GM12878 (cell line): ENCODE measurements at places on chromosomes 12 and 14. TPM values are rescaled to one million over a fixed set of nuclear protein-coding genes. Genes with fewer than 3 reads are reported as not detected.
A peak's percentile ranks its signal among the peaks of the same experiment; 100 is the strongest.

The LBHD2 gene
- not detected in 2 replicates for total RNA-seq

The ARHGAP9 gene
- total RNA-seq = 101 and 102 TPM in 2 replicates

The OSBPL8 gene
- total RNA-seq = 55.0 and 58.0 TPM in 2 replicates

The CLEC1B gene
- total RNA-seq = not detected in 2 replicates

The CLBA1 gene
- 0.56 and 0.90 TPM in 2 replicates for total RNA-seq

The FAM90A1 gene
- 0.62 and 0.66 TPM in 2 replicates for total RNA-seq

The KRT75 gene
- total RNA-seq = not detected in 2 replicates

The CYP46A1 gene
- total RNA-seq = not detected in 2 replicates

The IL26 gene
- total RNA-seq = not detected in 2 replicates

DNA sequence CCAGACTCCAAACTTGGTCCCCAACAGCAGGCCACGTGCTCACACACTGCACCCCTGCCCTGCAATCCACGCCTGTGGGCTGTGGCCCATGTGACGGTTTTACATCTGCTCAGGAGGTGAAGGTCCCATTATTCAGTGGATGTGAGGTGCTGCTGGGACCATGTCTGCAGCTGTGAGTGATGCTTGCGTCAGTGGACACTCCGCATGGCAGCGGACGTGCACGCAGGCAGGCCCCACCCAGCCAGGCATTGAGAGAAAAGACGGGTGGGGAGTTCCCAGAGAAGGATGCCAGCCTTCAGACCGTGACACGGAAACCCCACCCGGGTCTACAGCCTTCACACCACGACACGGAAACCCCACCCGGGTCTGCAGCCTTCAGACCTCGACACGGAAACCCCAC is 67.6 kb downstream of the NOC4L start:
- DNase-seq = no peak

DNA sequence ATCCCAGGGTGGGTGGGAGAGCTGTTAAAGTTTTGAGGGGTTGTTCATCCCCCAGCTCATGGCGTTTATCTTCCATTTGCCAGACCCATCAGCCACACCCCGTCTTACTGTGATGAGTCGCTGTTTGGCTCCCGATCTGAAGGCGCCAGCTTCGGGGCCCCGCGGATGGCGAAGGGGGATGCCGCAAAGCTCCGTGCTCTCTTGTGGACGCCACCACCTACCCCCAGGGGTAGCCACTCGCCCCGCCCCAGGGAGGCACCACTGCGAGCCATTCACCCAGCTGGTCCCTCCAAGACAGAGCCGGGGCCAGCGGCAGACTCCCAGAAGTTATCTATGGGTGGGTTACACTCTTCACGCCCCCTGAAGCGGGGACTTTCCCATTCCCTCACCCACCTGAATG is 5.7 kb downstream of the RITA1 start:
- DNase-seq = no peak

DNA sequence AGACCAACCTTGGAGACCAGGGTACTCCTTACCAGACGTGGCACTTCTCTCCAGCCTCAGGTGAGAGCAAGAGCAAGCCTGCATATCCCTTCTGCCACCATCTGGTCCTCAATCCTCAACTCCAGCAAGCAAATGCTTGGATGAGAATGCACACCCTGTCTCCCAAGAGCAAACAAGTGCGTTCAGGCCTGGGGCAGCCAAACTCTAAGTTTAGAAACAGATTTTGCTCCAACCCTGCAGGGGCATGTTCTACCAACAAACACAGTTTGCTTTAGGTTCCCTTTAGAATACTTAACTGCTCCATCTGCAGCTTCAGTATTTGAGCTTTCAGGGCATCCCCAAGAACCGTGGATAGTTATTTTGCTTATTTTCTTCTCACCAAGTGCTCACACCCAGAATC is 55.9 kb upstream of the FICD start:
- DNase-seq = no peak

- no peak for DNase-seq
Measured at GRCh38 chr12:28171356-28172060, 18.7 kb upstream of the CCDC91 start.

- no peak for DNase-seq
Measured at GRCh38 chr12:103779410-103780092, 61.5 kb downstream of the NT5DC3 start.

- no peak for DNase-seq
Measured at GRCh38 chr12:57864442-57865083, 18.0 kb upstream of the CTDSP2 start.

DNA sequence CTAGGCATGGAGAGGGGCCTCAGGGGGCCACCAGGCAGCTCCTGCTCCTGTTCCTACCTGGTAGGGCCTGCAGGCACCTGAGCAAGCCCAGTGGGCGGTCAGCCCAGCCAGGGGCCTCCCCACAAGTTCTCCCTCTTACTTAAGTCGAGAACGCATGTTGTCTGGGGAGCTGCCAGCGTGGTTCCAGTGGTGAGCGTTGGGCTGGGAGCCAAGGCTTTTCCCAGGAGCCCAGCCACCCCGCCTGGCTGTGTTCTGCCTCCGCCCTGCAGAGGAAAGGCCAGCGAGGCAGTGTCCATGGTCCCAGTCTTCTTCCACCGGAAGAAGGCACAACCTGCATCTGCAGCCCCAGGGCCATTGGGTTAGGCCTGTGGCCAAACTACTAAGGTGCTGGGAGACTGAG is 1.4 kb downstream of the C14orf180 start:
- no peak for DNase-seq

DNA sequence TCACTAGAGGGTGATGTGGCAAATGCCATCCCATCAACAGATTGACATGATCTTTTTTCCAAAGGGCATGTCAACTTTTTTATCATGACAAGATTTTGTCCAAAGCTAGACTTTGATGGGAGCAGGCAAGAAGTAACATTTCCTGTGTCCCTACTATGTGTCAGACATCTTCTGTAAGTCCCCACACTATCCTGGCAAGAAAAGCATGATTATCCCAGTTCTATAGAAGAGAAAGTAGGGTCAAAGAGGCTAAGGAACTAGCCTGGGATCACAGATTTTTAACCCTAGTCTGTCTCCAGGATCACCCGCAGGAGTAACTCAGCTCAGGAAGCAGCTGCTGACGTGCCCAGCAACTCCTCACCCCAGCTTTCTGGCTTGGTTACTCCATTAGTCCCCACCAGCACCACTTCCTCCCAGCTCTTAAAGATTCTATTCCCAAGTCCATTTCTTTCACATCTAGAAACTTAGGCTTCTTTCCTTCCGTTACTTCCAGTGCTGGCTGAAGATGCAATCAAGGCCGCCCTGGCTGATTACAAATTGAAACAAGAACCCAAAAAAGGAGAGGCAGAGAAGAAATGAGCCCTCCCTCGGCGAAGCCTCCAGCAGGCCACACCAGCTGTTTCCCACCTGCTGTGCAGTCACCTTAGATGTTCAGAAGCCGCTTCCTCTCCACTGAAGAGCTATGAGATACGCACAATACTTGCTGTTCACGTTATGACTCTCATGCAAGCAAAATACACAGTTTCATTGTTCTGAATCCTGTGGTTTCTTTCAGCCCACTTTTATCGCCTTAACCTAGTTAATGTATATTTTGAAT is 6.2 kb downstream of the ISCU start:
- DNase-seq = peak; percentile 99

DNA sequence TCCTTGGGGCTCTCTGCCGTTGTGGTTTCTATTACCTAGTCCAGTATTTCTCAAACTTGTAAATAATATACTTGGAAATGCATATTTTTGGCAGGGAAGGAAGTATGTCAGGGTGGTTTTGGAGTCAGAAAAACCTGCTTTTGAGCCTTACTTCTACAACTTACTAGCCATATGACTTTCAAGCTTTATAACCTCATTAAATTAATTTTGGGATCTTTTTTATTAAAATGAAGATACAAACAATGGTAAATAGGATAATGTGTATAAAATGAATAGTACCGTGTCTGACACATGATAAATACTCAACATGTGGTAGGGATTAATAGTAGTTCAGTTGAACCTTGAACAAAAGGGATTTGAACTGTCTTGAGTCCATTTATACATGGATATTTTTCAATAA is 406.3 kb downstream of the ATP23 start:
- DNase-seq = no peak

DNA sequence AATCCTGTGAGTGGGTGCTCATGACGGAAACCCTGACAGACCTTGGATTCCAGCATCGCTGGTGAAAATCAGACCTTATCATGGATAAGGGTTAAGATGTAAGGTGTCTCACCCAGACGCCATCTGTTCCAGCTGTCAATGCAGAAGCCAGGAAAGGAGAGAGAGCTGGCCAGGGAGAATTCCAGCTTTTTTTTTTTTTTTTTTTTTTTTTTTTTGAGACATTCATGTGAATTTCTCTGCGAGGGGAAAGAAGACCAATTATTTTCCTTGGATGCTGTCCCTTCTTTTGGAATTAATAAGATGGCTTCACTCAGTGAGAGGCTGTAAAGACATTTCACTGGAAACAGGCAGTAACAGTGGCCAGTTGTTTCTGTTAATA is 1.8 kb downstream of the TRAF3 start:
- DNase-seq = no peak

DNA sequence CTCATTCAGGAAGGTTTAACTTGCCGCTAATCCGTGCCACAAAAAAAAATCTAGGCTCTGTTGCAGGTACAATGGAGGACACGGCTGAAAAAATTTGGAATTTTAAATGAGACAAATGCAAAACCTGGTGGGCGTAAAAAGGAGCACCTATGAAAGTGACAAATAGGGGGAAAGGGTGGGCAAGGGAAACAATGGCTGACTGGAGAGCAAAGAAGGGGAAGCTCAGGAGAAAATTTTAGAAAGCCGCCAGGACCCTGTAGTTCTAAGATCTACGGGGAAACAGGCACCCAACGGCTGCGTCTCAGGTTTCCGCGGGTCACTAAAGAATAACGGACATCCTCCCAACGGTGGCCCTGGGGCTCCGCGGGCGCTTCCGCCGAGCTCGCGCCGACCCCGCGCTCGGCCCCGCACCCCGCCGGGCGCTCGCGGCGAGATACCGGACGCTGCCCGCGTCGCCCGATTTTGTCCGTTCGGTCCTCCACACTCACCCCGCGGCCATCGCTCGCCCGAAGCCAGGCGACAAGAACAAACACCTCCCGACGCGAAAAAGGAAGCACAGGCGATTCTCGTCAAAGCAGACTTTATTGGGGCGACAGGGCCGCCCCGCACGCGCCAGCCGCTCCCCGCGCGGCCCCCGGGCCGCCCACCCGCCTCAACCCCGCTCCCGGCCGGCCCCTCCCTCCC is 1.1 kb upstream of the YY1 start:
- no peak for DNase-seq

GRCh38 chr12:52243259-52243855 is 10.3 kb downstream of the KRT7 start:
- no peak for DNase-seq

- DNase-seq = no peak
Measured at GRCh38 chr12:104708891-104709290, 249.2 kb downstream of the SLC41A2 start.

GRCh38 chr12:100737168-100737567 is 57.4 kb upstream of the ANO4 start:
- no peak for DNase-seq

- DNase-seq = no peak
Measured at GRCh38 chr12:15851919-15852318, 30.3 kb upstream of the STRAP start.

- no peak for DNase-seq
Measured at GRCh38 chr14:64591809-64592208, 42.0 kb downstream of the PPP1R36 start.

DNA sequence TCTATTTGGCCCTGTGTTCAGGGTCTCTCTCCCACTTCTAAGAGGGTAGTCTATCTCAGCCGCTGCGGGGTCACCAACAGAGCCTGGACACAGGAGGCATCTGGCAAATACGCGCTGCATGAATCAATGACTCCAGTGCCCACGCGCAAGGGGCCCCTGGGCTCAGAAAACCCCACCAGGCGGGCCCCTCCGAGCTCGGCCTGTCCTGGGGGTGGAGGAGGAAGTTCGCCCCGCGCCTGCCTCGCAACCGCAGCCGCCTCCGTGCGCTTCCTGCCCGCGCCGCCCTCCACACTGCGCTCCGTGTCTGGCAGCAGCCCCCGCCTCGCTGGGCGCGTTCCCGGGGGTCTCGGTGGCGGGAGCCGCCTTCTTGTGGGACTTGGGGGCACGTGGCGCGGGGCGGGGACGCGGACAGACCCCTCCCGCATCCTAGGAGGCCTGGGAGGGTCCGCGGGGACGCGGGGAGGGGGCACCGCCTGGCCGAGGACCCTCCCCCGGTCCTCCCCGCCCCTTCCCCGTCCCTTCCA is 811 bp upstream of the FBRSL1 start:
- no peak for DNase-seq

- DNase-seq = no peak
Measured at GRCh38 chr14:41860586-41860985, 253.9 kb downstream of the LRFN5 start.

- DNase-seq = no peak
Measured at GRCh38 chr14:100858838-100859220, 32.9 kb downstream of the MEG3 start.

- no peak for DNase-seq
Measured at GRCh38 chr12:77225373-77225772, 160.0 kb upstream of the E2F7 start.
